ENCODE measurements at places on chromosomes 7 and 10.

GRCh38 chr10:60044242-60044641 is 137.9 kb upstream of the CCDC6 start:
- DNase-seq: no peak

GRCh38 chr10:93596539-93596938 is 4.5 kb downstream of the RBP4 start:
- no peak for DNase-seq

DNA sequence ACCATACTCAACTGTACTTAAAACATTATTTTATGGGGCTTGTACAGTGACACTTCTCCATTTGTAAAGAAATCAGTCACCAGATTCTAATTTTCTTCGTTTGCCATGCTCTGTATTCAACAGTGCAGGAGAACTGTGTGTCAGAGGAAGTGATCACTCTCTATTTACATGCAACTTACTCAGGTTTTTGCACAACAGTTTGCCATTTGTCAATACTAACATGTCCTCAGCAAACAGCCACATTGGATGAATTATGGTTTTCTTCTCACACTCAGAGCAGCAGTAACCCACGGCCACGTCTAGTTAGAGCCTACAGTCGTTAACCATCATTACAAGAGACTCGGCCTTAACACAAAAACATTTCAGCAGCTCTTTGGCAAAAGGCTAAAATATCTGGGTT is 69.2 kb upstream of the SP4 start:
- no peak for DNase-seq

GRCh38 chr10:30583778-30584415 is 45.7 kb downstream of the LYZL2 start:
- no peak for DNase-seq

DNA sequence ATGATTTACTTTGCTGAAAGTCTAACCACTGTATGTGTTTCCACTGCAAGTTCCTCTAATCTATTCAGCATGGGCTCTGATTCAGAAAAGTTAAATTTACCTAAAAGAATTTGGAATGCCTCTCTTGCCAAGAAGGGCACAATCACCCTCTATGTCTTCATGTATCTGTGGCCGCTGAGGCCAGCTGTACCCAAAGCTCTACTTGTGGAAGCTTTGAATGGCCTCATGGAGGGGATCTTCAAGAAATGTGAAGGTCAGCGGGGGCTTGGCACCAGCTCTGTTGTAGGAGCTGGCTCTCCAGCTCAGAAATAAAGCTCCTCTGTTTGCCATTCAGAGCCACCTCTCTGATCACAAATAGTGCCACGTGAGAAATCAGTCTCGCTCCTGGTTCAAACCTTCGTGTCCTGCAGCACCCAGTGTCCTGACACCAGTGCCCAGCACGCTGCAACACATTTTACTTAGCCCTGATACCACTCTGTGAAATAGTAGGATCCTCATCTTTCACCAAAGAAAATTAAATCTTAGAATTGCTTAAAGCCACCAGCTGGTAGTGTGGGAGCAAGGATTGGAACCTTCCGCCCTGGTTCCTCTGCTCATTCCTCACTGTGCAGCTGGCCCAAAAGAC is 61.1 kb downstream of the PKD1L1 start:
- no peak for DNase-seq
